ENCODE measurements at places on chromosomes 2 and 18. TPM values are rescaled to one million over a fixed set of nuclear protein-coding genes. Genes with fewer than 3 reads are reported as not detected.

The TNFAIP6 gene
- total RNA-seq = 1.8 TPM

The SLC11A1 gene
- total RNA-seq = 0.09 TPM

- no peak for DNase-seq
Observed at GRCh38 chr2:10775021-10775780, 37.4 kb downstream of the PDIA6 start.

GRCh38 chr18:48887905-48888772 is 62.6 kb downstream of the SMAD7 start:
- DNase-seq = no peak

GRCh38 chr2:234147335-234147861 is 96.9 kb downstream of the SPP2 start:
- DNase-seq = no peak
